ENCODE measurements at places on chromosomes 6 and 20. TPM values are rescaled to one million over a fixed set of nuclear protein-coding genes. Genes with fewer than 3 reads are reported as not detected.

- no peak for DNase-seq
Observed at GRCh38 chr6:45927421-45928320, 88.0 kb downstream of the CLIC5 start.

GRCh38 chr6:21227486-21227885, 366.1 kb upstream of the SOX4 start:
- DNase-seq = no peak

DNA sequence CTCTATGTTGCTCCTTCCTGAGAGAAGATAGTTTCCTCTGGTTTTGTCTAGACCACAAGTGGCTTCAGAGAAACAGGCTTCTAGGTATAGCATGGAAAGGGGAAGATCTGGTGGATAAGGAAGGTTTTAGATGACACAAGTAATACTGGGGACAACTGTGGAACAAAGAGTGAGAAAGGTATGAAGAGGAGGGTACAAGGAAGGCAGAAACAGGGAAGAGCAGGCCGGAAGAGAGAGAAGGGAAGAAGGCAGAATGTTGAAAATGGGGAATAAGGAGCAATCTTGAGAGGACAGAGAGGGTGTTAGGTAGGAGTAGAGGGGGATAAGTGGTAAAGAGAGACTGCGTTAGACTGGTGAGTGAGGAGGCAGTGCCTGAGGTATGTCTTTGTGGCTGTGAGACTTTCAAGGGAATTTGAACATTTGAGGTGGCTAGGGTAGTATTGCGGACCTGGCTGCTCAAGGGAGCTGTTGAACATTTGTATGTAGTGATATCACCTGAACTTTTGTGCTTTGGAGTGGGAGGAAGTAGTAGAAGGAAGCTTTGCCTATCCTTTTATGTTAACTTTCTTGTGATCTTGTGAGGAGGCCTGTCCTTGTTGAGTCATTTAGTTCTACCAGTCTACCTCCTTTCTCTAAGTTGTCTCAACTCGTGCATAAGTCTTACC, 69.5 kb downstream of the FOXO3 start:
- no peak for DNase-seq

GRCh38 chr6:164247106-164247505, 832.6 kb downstream of the QKI start:
- DNase-seq = no peak

- DNase-seq = no peak
Observed at GRCh38 chr6:132598473-132598872, 8.9 kb upstream of the TAAR5 start.

DNA sequence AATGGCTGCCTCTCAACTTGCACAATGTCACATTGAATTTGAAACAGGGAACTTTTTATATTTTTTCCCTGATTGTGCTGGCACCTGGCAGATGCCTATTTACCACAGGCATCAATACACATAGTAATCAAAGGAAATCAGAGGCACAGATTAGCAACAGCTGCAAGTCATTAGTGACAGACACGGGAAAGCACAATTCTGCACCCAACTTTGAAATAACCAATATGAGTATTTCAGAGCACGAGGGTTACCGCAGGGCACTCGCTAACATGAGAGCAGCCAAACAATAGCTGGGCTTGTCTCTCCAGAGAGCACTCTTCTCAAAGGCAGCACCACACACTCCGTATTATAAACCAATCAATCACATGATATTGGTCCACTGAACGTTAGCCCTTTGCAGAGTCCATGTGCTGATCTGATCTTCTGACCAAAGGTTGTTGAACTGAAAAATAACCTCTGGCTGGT, 149.5 kb downstream of the RNF144B start:
- DNase-seq = no peak

DNA sequence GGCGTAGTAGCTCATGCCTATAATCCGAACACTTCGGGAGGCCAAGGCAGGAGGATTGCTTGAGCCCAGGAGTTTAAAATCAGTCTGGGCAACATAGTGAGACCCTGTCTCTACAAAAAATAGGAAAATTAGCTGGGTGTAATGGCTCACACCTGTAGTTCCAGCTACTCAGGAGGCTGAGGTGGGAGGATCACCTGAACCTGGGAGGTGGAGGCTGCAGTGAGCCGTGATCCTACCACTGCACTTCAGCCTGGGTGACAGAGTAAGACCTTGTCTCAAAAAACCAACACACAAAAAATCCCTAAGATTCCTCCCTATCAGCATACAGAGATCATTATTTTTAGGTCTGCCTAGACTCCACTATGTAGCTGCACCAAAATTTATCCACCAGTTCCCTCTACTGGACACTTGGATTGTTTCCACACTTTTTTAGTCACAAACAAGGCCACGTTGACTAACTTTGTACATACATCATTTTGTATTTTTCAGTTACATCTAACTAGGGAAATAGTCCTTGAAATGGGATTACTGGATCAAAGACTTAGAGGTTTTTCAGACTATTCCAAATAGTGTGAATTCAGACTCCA, 3.6 kb upstream of the PHF1 start:
- DNase-seq = no peak

- no peak for DNase-seq
Observed at GRCh38 chr6:150654608-150655007, 54.9 kb downstream of the PLEKHG1 start.

The ZSWIM3 gene
- 4.1 TPM for total RNA-seq

The LPA gene
- total RNA-seq = 2.8 TPM

The GINM1 gene
- 28.7 TPM for total RNA-seq

All from GM12878 (cell line).